ENCODE measurements at places on chromosomes 11 and 22.

DNA sequence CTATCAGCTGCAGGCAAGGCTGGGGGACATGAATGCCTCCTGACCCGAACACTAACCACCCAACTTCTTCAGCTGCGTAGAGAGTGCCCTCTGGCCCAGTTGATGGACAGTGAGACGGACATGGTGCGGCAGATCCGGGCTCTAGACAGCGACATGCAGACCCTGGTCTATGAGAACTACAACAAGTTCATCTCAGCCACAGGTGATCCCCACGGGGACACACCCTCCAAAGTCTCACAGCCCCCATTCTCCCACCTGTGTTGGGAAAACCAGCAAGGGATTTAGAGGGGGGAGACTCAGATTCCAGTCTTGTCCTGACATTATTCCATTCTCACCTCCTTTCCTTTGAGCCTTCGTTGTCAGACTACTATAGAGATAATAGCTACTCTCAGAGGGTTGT is 912 bp downstream of the VPS51 start:
- DNase-seq, result no peak

- DNase-seq, result no peak
Measured at GRCh38 chr11:119108146-119108856, 1.2 kb downstream of the C2CD2L start.

GRCh38 chr11:64888729-64889511 is 10.5 kb upstream of the EHD1 start:
- no peak for DNase-seq

DNA sequence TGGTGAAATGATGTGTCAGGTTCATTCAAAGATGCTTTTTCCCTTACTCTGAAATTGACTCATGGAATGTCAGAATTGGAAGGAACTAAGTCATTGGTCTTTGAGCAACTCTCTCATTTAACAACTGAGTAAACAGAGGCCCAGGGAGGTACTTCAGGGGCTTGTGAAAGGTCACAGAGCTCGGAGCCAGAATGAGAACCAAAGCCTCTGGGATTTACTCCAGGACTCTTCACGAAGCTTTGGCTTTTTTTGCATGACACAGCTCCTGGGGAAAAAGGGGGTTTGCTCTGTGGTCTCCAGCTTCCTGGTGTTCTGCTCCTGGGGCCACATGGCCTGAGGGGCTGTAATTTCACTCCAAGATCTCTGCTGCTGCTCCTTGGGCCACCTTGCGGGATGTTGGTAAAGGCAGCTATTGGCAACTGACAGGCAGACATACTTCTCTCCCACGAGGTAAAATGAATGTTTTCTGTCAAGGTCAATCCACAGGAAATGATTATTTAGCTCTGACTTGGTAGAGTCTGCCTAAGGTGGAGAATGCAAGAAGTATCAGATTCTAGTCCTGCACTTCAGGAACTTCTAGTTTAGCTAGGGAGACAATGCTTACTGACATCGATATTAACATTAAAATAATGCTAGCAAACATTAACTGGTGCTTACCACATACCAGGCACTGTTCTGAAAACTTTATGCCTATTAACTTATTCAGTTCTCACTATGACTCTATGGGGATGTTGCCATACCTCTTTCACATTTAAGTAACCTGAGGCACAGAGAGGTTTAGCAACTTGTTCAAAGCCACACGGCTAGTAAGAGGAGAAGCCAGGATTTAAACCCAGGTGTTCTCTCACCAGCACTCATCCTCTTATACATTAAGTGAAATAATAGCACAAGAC is 16.1 kb downstream of the PKNOX2 start:
- no peak for DNase-seq

DNA sequence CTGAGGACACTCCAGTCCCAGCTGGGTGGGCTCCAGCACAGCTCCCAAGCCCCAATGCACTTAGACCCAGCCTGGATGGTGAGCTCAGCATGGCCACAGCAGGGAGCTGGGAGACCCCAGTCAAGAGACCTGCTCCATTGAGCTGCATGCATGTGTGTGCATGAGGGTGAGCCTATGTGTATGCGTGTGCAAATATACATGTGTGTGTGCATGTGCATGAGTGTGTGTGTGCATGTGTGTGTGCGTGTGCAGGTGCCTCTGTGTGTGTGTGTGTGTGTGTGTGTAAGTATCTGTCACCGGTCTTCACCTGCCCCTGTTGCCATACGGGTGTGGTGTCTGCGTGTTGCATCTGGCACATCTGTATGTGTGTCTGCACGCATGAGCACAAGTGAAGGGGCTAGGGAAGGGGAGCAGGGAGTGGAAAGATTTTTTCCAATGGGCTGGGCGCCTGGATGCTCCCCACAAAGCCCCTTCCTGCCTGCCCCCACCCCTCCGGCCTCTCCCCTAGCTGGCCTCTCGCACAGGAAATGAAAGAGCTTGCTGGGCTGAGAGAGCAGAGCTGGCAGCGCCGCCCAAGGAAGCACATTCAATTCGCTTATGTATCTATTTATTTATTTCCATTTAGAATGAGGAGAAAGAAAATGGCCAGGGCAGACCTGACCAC is 4.1 kb downstream of the TSPAN32 start:
- no peak for DNase-seq

DNA sequence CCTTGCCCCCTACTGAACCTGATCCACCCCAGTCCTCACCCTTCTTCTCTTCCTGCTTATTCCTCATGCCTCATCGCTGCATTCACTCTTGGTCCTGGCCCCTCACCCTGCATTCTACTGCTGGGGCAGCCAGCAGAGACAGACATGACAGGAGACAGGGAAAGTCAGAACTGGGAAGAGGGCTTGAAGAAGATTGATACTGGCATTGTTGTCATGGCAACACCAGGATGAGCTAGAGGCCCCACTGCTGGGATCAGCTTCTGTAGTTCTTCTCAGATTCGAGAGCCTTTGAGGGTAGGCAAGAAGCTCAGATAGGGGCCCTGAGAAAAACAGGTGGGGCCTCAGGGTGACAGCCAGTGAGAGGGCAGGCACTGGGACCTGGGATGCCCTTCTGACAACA is 264.3 kb downstream of the MIAT start:
- DNase-seq, result no peak

DNA sequence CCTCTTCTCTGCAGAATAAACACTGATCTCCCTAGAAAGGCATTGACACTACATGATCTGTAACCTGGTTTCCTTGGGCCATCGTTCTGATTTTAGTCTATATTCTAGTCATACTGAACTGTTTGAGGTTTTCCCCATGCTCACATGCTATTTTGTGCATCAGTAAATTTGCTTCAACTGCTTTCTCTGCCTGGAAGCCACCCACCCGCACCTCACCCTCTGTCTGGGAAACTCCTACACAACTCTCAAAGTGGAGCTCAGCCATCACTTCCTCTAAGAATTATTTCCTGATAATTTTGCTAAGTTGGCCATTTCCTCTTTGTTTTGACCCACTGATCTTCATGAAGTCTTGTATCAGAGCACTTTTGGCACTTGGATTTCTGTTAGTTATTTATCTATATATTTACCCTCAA is 36.1 kb downstream of the MMP20 start:
- DNase-seq, result no peak

Measured in NCI-H510A treated with DMSO at 0.1 percent for 48 hours (cell line).